ENCODE measurements at places on chromosomes 5 and 9.

- DNase-seq = no peak
Observed at GRCh38 chr5:81238460-81238859, 5.3 kb downstream of the CKMT2 start.

- no peak for DNase-seq
Observed at GRCh38 chr9:87725356-87725899, 491 bp upstream of the CTSL start.

- no peak for DNase-seq
Observed at GRCh38 chr5:171705036-171705435, 80.6 kb upstream of the SMIM23 start.

DNA sequence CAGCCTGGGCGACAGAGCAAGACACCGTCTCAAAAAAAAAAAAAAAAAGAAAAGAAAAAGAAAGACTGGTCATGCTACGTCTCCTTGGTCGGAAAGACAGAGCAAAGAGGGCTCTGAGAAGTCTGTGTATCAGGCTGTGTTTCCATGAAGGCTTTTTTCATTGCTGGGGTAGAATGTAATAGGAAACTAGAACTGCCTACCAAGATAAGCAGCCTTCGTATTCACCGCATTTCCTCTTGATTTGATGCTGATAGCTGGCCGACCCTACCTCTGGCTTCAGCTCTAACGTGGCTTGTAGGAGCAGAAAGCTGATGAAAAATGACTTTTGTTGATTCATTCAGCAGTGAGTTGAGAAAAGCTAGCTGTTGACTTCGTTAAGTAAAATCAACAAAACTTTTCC is 17.4 kb downstream of the SLC1A3 start:
- no peak for DNase-seq

DNA sequence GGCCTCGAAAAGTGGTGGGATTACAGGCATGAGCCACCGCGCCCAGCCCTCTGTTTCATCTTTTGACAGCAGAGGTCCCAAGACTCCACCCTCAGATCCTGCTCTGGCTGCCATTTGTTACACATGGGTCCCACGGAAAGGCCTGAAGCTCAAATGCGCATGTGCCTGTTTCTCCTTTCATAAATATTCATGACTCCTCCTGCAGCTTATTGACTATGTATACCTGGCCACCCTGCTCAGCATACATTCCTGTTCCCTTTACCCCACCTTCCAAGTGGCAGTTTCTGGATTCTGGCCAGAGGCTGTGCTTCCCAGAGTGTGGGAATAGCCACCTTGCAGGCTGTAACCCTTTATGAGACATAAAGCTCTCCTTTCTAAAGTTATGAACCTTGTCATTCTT is 46.5 kb downstream of the AUH start:
- no peak for DNase-seq

DNA sequence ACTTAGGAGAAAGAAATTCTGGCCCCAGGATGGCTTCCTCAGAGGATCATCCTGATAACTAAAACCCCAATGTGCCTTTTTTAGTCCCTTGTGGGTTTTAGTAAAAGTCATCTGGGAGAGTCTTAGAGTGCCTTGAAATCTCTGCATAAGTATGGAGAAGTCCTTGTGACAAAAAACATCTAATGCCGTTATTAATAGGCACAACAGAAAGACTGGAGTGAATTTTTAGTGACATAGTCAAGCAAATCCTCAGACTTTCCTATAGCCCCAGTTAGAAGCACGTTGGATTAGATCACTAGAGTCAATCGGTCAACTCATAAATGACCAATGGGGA is 108.2 kb upstream of the MPDZ start:
- no peak for DNase-seq

DNA sequence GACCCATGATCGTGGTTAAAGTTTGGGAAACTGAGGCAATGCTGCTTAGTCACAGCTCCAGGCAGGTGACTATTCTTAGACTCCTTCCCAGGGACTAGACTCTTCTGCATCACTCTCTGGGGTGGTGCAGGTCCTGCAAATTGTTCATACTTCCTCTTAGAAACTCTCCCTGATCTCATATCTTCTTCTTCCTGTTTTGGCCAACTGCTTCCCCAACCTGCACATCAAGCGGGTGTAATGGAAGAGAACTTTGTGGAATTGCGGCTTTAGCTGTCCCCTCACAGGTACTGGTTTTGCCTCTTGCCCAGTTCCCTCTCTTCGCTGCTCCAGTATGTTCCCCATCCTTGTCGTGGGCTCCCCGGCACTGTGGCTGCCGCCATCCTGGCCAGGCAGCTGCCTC is 111.5 kb upstream of the CTSL start:
- no peak for DNase-seq

- no peak for DNase-seq
Observed at GRCh38 chr5:166436872-166437271, 1854.6 kb upstream of the WWC1 start.

GRCh38 chr9:74817281-74817810 is 70.4 kb downstream of the TRPM6 start:
- DNase-seq = no peak

DNA sequence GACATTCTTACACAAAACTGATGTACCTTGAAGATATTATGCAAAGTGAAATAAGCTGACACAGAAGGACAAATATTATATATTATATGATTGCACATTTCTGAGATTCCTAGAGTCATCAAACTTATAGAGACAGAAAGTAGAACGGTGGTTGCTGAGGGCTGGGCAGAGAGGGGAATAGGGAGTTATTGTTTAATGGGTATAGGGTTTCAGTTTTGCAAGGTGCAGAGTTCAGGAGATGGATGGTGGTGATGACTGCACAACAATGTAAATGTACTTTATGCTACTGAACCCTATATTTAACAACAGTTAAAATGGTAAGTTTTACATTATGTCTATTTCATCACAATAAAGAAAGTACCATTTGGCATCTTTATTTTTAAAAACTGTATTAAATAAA is 315.8 kb upstream of the POU5F2 start:
- DNase-seq = no peak

DNA sequence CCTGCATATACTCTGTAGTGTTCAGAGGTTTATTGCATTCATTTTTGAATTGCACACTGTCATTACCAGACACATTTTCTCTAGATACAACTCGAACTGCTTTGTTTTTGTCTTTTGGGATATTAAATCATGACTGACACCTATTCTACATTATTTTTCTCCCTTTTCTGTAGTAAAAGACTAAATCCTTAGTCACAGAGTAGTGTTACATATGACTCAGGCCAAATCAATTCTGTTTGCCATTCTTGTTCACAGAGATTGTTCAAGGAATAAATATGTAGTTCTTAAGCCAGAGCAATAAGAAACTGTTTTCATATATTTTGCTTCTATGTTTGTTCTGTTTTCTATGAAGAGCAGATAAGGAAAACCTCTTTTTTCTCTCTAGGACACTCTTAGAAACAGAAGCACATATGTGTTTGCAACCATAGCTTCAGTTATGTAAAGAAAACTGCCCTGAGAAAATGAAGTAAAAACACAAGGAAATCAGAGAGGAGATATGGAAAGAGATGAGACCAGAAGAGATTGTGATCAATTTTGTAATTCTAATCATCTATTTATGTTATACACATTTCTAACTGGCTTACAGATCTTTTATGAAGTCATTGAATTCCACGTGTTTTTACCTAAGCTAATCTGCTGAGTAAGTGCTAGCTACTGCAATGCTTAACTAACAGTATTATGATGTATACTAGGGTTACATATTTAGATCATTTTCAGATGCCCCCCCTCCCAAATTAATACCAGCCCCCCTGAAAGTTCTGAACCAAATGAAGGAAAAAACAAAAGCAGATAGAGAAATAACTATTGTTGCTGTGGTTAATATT is 1995.6 kb upstream of the CDH6 start:
- DNase-seq = no peak

GRCh38 chr9:33414889-33415500 is 12.6 kb upstream of the AQP7 start:
- no peak for DNase-seq

GRCh38 chr5:170248172-170248930 is 15.6 kb downstream of the C5orf58 start:
- no peak for DNase-seq

DNA sequence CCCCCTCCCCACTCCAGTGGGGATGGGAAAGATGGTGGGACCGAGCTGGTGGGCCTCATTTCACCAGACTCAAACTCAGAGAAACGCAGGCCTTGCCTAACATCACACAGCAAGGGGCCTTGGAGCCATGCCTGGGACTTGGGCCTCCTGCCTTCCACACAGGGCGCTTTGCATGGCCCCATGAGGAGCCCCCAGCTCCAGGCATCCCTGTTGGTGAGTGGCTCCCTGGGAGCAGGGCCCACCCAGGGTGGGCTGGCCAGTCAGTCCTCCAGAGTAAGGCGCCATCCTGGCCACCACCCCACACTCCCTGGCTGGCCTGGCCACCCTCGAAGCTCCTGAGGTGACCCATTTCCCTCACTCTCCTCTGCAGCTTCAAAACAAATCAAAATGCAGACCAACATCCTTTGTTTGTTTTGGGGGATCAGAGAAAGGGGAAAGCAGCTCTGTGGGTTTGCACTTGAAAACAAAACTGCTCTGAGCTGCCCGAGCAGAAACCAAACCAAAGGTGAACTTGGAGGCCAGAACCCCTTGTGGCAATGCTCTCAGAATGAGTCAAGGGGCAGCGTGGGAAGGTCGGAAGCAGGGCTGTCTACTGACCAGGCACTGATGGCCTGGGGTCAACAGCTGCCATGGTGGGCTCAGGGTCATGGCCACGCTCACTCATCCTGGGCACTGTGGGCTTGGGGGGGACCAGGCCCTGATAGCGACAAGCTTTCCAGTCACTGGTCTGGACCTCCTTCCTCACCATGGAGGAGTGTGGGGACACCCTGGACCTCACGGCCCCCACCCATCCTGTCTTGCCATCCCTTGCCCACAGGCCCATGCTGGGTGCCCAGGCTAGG is 37.0 kb upstream of the VDAC1 start:
- no peak for DNase-seq

DNA sequence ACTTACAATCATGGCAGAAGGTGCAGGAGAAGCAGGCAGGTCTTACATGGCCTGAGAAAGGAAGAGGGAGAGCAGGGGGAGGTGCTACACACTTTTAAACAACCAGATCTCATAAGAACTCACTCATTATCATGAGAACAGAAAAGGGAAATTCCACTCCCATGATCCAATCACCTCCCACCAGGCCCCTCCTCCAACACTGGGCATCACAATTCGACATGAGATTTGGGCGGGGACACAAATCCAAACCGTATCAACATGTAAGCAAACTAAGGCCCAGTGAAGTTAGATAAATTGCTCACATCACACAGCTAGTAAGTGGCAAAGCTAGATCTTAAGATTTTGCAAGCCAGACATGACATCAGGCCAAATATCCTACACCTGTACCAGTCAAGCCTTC is 48.3 kb upstream of the RIC1 start:
- no peak for DNase-seq

- DNase-seq = peak; percentile 35
Observed at GRCh38 chr9:137241490-137242268, 592 bp downstream of the TUBB4B start.

- no peak for DNase-seq
Observed at GRCh38 chr5:132099076-132099748, 25.6 kb downstream of the CSF2 start.

- no peak for DNase-seq
Observed at GRCh38 chr5:109762821-109763220, 73.1 kb downstream of the MAN2A1 start.

GRCh38 chr5:62041156-62041756 is 264.8 kb upstream of the KIF2A start:
- DNase-seq = no peak

DNA sequence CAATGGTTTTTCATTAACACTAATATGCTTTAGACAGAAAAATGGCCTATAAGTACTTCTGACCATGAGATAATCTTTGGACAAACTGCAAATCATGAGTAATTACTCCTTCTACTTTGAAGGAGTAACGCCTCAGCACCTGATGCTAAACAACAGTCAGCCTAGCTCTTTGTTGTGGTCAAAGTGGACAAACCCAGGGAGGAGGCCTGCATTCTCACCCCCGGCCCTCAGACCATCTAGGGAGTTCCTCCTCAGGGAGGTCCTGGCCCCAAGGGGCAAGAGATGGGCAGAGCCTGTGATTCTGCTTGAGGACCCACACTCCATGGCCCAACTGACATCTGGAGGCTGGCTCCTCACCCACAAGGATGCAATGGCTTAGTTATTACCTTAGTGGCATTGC is 48.2 kb upstream of the ANGPTL2 start:
- DNase-seq = no peak

DNA sequence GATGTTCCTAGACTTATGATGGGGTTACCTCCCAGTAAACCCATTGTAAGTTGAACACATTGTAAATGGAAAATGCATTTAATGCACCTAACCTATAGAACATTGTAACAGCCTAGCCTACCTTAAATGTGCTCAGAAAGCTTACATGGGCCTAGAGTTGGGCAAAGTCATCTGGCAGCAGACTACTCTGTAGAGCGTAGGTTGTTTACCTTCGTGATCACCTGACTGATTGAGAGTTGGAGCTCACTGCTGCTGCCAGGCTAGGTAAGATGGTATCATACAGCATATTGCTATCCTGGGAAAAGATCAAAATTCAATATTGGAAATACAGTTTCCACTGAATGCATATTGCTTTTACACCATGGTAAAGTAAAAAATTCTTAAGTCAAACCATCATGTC is 95.4 kb downstream of the HTR4 start:
- no peak for DNase-seq

GRCh38 chr5:155906046-155906445 is 420.9 kb upstream of the SGCD start:
- DNase-seq = no peak

DNA sequence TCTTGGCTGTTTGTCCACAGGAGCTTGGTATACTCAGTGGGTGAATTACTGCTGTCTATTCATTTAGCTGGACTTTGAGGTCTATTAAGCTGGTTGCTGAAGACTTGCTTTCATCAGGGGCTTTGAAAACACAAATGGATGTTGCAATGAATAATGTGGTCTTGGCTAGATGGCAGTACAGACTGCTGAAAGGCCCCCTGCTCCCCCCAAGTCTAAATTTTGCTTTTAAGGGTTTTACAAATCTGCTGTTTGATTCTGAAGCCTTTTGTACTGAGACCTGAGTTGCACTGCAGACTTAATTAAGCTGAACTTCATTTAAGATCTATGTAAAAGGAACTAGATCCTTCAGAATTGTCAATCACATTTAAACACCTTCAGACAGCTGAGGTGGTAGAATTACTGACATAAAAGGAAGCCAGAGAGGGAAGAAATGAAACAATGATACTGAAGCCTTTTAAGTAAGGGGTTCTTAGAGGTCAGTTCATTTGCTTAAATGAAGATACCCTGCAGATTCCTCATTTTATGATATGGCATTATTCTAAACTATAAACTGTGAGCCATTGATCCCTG is 37.3 kb downstream of the KCTD16 start:
- DNase-seq = no peak
